ENCODE measurements at places on chromosomes 7 and 10. TPM values are rescaled to one million over a fixed set of nuclear protein-coding genes. Genes with fewer than 3 reads are reported as not detected.

GRCh38 chr10:91159254-91159783 is 61.1 kb upstream of the PCGF5 start:
- DNase-seq: no peak

- no peak for DNase-seq
These were observed 193.8 kb upstream of the PTER start for GRCh38 chr10:16242859-16243613.

GRCh38 chr7:158956805-158957509 is 100.6 kb downstream of the DYNC2I1 start:
- no peak for DNase-seq

- DNase-seq: no peak
These were observed 117.4 kb downstream of the ZNF365 start for GRCh38 chr10:62491597-62491996.

DNA sequence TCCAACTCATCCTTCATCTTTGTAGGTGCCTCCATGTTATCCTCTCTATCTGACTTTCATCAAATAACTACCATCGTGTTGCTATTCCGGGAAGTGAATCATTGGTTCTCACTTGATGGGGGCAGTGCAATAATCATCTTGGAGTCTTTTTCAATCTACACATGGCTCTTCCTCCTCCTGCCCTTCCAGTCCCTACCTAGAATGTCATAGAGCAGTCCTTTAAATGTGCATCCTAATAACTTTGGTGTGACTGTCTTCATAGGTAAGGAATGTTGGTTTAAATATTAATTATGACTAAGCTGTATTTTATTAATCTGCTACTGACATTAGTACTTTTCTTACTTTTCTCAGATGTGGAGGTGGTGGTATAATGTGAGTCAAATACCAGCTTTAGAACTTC is 8.4 kb upstream of the CDK14 start:
- no peak for DNase-seq

DNA sequence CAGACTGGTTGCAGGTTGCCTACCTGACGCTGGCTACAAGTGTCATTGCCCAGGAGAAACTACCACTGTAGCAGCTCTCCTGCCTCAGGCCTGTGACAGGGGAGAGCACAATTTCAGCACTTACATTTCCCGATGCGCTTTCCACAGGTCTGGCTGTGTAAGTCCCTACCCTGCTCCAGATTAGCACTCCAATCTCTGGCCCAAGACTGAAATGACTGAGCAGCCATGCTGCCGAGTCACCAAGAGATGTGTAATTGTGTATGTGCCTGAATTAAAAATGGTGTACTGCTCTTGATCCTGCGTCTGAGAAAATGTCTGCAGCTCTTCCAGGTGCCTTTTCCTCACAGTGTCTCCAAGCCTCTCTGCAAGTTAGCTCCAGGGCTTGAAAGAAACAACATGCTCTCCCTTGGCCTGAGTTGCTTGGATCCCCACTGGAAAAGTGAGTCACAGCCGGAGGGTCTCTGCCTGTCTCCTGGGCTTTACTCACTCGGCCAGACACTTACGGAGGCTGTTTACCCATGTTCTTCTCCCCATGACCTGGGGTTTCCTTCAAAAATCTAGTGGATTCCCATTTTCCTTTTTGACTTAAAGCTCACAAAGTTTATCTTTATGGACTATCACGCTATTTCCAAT is 1001.7 kb upstream of the KCND2 start:
- no peak for DNase-seq

GRCh38 chr10:49649294-49649693 is 30.2 kb upstream of the C10orf53 start:
- DNase-seq: peak; percentile 45

Gene UBTD1
- total RNA-seq: 11.6 TPM

Gene RBM28
- total RNA-seq: 59.7 TPM

Gene LRRC61
- total RNA-seq: 13.0 TPM

Gene RNF148
- total RNA-seq: 0.39 TPM
